ENCODE measurements at places on chromosomes 2 and 18.

DNA sequence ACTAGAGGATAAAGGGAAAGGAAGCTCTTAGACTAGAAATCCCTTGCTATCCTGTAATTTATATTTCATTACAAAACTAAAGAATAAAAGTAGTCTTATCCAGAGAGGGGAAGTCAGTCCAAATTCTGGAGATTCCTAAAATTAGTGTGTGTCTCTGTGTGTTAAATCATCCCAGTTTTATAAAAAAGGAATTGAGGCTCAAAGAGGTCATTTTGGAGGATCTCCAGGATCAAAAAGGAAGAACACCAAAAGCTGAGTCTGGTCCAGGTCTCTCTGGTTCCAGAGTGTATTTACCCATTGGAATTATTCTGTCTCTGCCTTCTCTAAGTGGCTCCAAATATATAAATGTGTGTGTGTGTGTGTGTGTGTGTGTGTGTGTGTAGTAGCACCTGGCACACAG, 166.7 kb downstream of the NRXN1 start:
- no peak for DNase-seq

DNA sequence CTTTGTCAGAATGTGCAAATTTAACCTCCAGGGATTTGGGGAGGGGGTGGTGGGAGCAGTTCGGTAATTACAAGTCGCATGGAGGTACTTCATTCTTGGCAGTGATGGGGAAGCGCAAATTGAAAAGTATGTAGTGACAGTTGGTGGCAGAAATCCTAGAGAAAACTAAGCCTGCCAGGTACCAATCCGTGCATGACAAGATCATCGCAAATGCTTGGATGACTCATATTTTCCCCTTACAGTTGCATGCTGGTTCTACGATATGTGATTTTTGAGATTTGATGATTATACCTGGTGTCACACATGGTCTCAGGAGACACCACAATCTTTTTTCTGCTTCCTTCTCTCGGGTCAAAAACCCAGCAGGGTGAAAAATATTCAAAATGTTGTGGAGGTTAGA, 479.7 kb upstream of the ID2 start:
- no peak for DNase-seq

GRCh38 chr2:15732341-15733077, 140.8 kb downstream of the DDX1 start:
- no peak for DNase-seq

- DNase-seq: no peak
These were observed 461.0 kb upstream of the HNRNPA3 start for GRCh38 chr2:176751314-176752227.

DNA sequence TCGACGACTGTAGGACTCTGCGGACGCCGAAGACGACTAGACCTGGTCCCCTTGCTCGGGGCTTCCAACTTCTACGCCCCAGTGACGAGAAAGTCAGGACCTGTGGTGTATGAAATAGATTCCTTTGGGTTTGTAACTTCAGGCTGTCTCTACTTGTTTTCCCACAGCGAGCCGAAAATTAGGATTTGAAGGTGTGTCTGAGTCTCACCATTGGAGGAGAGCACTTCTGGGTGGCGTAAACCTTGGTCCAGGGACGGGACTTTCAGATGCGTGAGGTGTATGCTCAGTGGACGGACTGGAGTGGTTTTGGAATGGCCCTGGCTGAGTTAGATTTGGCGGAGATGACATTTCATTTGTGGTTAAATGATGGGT, 1.3 kb downstream of the BIRC6 start:
- no peak for DNase-seq

DNA sequence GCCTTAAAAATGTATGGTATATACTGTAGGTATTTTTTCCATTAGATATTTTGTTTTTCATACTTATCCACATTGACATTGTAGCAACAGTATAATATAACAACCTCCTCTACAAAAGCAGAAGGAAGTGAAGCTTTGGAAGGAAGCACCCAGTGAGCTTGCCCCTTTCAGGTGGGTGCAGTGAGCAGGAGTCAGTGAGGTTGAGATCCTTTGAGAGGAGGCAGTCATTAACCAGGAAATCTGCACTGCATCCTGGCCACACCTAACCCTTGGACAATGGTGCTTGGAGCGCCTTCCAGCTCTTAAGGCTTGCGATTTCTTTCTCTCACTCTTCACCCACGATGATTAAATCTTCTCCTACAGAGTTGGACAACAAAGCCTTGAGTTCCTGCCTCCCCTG, 13.9 kb downstream of the IL37 start:
- no peak for DNase-seq

GRCh38 chr2:216633616-216634369, 573 bp downstream of the IGFBP2 start:
- DNase-seq: no peak

DNA sequence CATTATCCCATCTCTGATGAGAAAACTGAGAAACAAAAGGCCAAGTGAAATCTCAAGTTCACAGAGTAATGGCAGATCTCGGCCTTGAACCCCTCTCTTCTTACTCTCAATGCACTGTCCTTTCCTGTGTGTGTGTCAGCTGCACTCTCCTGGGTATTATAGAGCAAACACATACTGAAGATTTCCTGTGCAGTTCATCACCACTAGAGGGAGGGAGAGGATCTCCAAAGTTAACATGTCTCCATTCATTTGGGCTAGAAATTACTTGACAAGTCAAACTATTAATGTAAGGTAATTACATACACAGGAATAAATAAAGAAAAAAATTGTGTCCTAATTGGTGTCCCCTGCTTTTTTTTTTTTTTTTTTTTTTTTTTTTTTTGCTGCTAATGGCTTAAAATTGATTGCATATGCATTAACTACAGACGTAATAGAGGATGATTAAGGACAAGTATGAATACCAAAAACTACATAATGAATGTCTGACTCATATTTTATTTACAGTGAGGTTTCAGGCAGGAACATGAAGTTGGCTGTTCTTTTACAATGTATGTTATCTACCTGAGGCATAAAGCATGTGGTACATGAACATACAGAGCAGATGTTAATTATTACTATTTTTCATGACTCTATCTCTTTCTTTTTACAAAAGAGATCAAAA, 269.2 kb downstream of the NYAP2 start:
- no peak for DNase-seq

DNA sequence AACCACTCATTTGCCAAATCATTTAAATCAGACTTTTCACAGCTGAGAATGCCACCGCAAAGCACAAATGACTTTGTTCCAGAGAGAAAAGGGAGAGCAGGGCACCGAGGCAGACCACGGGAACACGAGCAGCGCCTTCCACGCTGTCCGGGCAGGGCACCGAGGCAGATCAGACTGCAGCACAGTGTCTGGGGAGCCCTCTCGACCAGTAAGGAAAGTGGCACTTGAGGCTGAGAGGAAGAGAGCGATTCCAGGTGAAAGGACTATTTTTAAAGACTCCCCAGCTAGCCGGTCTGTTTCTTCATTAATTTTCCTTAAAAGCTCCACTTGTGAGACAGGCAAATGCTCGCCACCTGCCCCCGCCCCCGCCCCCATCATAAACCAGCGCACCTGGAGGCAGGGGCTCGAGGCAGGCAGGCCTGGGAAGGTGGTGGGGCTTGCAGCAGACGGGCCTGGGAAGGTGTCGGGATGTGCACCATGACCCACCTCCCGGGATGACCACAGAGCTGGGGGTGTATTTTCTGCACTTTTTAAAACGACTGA, 80.9 kb upstream of the CTDP1 start:
- DNase-seq: peak; percentile 4

DNA sequence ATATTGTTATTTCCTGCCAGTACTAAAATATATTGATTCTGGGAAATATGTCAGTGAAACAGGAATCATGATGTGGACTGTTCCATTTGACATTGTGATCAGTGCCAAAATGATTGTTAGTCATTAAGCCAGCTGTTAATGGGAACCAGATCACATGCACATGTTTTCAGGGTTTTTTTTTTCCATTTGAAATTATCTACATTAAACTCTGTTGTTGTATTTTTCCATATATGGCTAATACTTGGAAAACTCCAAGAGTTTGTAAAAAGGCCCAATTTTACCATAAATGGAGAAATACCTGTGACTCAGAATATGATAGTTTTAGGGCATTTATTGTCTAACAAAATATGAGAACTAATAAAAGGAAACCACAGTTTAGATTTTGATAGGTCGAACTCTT, 13.4 kb downstream of the ITGAV start:
- no peak for DNase-seq

DNA sequence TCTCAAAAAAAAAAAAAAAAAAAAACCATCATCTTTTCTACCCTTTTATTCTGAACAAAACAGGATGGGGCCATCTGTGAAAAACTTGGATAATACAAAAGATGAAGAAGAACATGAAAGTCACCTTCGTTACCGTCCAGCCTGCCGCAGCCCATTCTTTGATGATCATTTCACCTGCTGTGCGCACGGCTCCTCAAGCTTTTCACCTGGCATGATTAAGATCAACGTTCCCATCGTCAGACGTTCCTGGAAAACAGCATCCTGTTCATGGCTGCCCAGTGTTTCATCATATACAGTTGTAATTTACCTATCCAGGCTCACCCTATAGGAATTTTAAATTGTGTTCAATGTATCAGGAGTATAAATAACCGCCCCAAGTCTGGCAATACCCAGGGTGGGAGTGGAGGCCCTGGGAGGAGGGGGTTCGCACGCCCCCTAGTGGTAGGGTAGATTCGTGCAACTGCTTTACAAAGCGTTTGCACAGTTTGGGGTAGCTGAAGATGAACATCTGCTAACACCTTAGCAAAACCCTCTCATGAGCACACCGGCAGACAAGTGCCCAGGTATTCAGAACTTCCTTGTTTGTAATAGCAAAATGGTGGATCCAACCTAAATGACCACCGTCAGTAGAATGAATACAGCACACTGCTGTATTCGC, 49.0 kb upstream of the GLI2 start:
- no peak for DNase-seq

- DNase-seq: peak; percentile 97
These were observed at the start of gene MEMO1 for GRCh38 chr2:32010670-32011484. Gene MEMO1 (minus strand): TSS chr2:32011008. CDS start chr2:32010247, 761 bp downstream.

GRCh38 chr18:79397247-79397829, 1.6 kb downstream of the NFATC1 start:
- no peak for DNase-seq

GRCh38 chr2:54871457-54872107, 148.1 kb downstream of the EML6 start:
- no peak for DNase-seq

DNA sequence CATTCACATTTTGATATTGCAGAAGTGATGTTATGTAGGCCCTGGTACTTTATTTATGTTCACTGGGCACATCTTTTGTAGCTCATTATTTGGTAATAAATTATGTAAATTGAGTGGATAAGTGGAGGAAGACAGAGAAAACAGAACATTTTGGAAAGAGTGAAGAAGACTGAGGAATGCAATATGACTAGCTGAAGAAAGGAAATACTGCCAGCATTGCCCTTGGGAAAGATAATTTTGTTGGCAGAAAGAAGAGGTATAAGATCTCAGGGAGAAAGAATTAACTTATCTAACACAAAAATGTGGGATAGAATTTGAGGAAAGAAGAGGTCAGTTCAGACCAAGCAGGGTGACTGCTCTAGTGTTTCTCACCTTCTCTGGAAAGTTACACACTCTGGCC, 118.8 kb downstream of the TTC27 start:
- DNase-seq: no peak

DNA sequence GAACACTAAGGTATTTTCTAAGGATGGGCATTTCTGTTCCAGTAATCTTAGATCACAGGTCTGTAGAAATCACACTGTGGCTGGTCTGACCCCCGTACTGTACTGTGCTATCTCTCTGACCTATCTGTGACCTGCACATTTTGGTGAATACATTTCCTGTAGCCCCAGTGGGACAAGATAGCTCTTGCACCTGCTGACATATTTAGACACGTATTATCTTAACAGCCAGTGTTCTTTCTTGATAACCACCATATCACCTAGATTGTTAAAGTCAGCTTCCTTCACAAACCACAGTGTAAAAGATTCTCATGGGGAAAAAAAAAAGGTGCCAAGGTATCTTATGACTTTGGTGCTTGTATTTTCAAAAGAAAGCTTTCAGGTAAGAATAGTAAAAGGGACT, 39.8 kb upstream of the TMEM247 start:
- DNase-seq: no peak

- peak; percentile 23 for DNase-seq
These were observed 29.2 kb downstream of the GPC1 start for GRCh38 chr2:240464514-240465241.

DNA sequence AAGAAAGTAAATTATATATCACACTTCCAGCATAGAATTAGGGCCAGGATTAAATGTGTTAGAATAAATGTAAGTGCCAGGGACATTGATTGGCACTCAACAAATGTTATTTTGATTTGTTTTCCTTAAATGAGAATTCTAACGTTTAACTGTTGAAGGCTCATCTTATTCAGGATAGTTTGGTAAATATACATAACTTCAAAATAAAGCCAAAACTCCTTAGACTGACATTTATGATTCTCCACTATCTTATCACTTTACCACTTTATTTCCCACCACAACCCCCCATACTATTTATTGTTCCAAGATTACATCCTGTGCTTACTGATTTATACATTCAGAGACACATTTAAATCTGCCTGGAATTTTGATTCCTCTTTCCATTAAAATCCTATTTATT, 769.5 kb upstream of the CDH2 start:
- no peak for DNase-seq

GRCh38 chr18:47206945-47207637, 30.9 kb upstream of the IER3IP1 start:
- no peak for DNase-seq

DNA sequence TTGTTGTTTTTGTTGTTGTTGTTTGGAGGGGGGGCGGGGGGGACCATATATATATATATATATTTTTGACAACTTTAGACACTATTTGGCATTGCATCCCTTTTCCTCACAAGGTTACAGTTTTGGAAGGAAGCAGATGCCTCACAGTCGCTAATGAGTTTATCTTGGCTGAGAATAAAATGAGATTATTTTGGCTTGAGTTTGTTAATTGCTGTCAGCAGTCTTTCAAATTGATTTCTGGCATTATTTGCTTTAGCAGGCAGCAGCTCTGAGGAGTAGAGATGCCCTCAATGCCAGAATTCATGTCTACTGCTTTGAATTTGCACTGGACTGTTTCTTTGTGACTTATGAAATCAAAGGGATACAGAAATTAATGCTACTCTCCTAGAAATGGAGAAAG, 595.2 kb upstream of the HNMT start:
- DNase-seq: no peak

- DNase-seq: no peak
These were observed 61.8 kb downstream of the CXCR4 start for GRCh38 chr2:136055929-136056688.

GRCh38 chr2:170681311-170681710, 33.8 kb upstream of the SP5 start:
- DNase-seq: no peak

- no peak for DNase-seq
These were observed 112.9 kb downstream of the PLB1 start for GRCh38 chr2:28608500-28609424.

DNA sequence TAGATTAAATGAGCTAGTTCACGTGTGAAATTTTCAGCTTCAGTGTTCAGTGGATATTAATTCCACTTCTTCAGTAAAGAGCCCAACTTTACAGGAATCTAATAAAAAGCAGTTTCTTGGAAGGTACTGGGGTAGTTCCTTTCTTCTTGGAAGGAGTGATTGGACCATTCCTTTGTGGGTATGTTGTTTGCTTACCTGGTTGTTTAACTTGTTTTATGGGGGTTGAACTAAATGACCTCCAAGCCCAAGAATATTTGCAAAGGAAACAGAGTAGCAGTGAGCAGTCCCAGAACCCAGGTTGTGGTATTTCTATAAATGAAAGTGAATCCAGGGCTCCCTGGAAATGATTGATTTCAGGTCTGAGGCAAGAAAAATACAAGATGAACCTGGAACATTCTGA, 31.4 kb downstream of the KCNJ13 start:
- DNase-seq: no peak

GRCh38 chr2:39107724-39108273, 13.1 kb downstream of the SOS1 start:
- no peak for DNase-seq
